ENCODE measurements at places on chromosomes 4 and X.
A peak's percentile ranks its signal among the peaks of the same experiment; 100 is the strongest.

- DNase-seq = no peak
Observed at GRCh38 chr4:174631901-174632758, 109.8 kb upstream of the HPGD start.

DNA sequence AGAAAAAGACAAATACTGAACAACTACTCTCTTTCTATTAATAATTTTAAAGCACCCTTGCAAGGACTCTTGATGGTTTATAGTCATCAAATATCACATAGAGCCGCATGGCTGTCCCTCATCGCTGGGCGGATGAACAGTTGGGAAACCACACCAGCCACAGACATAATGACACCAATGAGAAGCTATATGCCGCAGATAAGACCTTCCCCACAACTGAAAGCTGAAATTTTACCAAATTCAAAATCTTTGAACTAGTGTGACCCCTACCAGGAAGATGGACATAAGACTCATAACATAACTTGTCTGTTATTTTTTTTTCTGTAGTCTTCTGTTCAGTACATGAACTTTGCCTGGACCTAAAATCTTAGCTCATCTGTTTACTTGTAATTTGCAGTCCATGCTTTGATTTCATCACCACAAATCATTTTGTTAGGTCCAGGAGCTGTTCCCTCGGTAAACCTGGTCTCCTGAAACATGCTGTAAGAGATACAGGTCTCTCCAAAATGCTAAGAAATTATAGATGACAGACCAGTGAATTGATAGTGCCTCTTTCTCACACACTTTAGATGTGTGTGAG, 157.3 kb upstream of the RAPGEF2 start:
- no peak for DNase-seq

- peak; percentile 76 for DNase-seq
Observed at GRCh38 chr4:152255437-152255836, 280.5 kb downstream of the FBXW7 start.

GRCh38 chr4:181810711-181811110, 432.5 kb upstream of the TENM3 start:
- DNase-seq = no peak

DNA sequence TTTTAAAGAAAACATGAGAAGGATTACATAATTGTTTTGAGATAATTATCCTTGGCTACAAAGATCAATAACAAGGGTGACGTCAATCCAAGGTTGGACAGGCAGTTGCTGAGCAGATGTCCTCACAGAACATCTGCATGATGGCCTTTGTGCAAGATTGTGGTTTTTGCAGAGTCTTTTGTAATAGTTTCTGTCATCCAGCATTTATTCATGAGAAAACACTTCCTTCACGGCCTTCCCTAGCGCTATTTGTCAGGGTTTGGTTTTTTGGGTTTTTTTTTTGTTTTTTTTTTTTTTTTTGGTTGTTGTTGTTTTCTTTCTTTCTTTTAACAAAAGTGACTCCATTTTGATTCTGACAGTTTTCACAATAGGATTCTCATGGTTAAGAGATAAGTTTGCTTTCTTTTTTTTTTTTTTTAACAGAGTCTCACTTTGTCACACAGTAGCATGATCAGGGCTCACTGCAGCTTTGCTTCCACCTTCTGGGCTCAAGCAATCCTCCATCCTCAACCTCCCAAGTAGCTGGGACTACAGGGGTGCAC, 31.5 kb upstream of the ELF2 start:
- DNase-seq = no peak

- DNase-seq = peak; percentile 48
Observed at GRCh38 chrX:129984111-129984958, 1.9 kb downstream of the BCORL1 start.

DNA sequence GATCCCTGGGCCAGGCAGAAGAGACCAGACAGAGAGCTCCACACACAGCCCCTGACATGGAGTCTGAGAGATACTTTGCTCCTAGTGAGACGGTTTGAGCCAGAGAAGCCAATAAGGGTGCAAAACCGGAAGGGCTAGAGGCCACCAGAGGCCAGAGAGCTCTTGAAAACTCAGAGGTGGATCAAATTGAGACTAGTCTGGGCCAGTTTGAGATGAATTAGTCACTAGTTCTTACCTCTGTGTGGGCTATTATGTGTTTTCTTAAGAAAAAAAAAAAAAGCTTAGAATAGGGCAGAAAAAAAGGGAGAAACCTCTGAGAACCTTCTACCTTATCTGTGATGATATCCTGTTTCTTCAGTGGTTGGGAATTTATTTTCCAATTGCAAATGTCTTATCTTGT, 110.4 kb upstream of the EDNRA start:
- DNase-seq = no peak

GRCh38 chr4:86560447-86560846, 33.7 kb upstream of the PTPN13 start:
- no peak for DNase-seq

DNA sequence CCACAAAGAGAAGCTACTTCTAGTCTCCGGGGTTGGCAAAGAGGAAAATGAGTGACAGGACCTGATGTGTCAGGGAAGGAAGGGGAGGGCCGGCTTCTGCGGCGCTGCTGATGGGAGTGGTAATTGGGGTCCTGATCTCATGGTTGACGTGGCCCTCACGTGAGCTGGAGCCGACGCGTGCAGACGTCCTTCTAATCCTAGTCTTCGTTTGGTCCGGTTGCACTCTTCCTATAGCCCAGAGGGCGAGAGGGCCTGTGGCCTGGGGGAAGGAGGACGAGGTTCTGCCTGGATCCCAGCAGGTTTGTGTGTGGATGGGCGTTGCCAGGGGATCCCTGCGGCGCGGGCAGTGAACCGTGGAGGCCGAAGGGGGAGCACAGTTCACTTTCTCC, at the start of gene ARMCX1:
Gene ARMCX1 (plus strand): TSS at position 186 of the 389 bp plus-strand sequence. CDS start 2,384 bp downstream, outside the sequence.
- peak; percentile 49 for DNase-seq

- DNase-seq = no peak
Observed at GRCh38 chr4:54063737-54064316, 578 bp downstream of the CHIC2 start.

DNA sequence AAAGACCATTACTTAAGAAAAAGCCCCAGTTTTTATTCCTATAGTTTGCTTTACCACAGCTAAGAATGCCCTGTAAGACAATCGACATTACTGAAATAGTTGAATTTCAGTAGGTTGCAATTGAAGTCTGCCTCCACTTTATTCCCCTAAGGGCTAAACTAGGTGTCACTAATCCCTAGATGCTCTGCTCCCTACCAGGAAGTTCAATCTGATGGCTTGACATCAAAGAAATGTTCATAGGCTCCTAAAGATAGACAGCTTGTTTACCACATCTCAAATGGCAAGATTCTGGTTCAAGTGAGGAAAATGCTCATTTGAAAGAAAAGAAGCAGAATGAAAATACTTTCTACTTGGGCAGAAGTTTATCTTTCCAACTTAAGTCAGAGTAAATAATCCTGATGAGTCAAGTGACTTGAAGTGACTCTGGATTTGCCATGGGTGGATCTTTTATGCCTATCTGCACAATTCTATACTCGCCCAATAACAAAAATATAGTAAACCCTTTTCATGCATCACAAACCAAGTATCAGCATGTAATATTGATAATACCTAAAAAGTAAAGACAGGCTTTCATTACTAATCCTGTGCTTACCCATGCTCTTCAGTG, 117.2 kb downstream of the SH3RF1 start:
- DNase-seq = no peak

- DNase-seq = no peak
Observed at GRCh38 chr4:26061248-26061986, 147.4 kb downstream of the SMIM20 start.

DNA sequence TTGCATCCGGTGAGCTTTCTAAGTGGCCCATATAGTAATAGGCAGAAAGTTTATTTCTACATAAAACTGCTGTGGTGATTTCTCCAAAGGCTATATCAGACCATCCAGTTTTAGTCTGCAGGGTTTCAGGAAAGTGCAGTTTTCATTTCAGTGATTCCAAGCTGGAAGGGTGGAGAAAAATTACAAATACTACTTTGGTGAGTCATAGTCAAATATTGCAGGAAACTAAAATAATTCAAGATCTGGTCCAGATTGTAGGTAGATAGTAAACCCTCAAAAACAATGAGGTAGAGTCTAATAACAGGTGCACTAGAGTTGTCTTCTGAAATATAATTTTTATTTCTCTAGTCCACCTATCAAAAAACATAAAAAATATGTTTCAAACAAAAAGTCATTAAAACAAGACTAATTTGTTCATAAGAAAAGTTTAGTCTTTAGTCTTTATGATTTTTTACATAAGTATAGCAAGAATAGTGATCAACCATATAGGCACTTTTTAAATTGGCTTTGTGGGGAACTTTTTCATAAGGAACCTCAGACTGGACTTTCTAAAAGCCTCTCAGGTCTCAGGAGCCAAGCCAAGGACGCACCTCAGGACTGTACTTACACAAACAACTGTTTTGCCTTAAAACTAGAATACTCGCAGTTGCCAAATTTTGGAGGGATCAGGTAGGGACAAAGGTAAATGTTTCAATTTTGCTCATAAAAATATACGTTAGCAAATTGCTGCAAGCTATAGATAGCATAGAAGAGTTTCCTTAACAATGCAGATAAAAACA, 101.8 kb upstream of the TLR3 start:
- no peak for DNase-seq

- no peak for DNase-seq
Observed at GRCh38 chr4:38130884-38131283, 170.7 kb downstream of the PTTG2 start.

DNA sequence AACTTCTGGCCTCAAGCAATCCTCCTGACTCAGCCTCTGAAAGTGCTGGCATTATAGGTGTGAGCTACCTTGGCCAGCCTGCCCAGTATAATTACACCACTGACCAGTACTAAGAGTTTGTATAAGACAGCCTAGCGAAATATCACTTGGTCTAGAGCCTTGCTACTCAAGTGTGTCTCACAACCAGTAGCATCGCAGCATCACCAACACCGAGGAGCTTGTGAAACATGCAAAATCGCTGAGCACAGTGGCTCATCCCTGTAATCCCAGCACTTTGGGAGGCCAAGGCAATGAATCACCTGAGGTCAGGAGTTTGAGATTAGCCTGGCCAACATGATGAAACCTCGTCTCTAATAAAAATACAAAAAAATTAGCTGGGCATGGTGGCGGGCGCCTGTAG, 102.0 kb upstream of the GATB start:
- no peak for DNase-seq

Data from CD8-positive, alpha-beta T cell (primary cell).